Activated CD4-positive, alpha-beta T cell treated with anti-CD3 and anti-CD28 coated beads for 36 hours (primary cell): ENCODE measurements at places on chromosomes 11 and 22. TPM values are rescaled to one million over a fixed set of nuclear protein-coding genes. Genes with fewer than 3 reads are reported as not detected.

DNA sequence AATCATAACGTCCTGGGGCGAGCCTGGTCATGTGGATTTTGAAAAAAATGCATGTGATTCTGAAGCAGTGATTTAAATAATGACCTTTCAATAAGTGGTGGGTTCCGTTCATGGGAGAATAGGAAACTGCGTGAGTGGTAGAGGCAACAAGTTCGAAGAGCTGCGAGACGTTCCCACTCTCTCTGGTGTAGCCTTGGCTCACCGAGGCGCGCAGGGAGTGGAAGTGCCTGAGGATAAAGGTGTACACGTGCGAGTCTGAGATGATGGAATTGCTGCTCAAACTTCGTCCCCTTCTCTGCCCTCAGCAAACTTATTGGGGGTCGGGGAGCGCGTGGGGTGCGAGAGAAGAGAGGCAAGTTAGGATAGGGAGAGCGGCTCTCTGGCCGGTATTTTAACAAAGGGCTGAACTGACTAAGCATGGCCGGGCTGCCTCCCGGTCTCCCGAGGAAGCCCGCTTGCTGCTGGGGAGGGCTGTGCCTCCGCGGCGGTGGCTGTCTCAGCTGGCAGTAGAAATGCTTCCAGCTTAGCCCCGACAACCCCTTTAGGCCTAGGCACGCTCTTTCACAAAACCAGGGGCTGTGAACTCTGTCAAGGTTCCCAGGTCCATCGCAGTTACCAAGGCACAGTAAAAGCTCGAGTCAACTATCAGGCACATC lies 875 bp upstream of the STT3A start:
- DNase-seq: peak; percentile 60
- H3K36me3 ChIP-seq: peaks cover 26% of the 10 kb centered on the region
- H3K4me3 ChIP-seq: peak overlapping the region; percentile 97
- H3K4me1 ChIP-seq: peaks cover 44% of the 10 kb centered on the region
- H3K27ac ChIP-seq: peak overlapping the region; percentile 95

Gene ADAMTS8
- total RNA-seq: not detected

Gene ANO1
- not detected for total RNA-seq

Gene CALCA
- not detected for total RNA-seq

Gene GRIK4
- not detected for total RNA-seq

DNA sequence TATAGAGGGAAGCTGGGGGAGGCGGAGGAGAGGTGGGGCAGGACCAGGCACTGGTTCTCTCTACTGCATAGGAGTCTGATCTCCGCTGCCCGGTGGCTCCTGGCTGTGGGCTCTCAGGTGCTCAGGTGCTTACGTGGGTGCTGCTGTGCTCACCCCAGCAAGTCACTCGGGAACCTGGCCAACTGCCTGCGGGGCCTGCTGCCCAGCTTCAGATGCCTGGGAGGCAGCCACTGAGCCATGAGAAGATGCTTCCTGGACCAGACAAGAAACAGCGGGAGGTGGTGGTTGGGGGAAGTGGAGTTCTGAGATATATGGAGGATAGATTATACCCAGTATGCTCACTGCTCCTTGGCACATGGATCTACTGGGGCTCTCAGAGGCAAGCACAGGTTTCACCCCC lies 1303.4 kb downstream of the TBC1D22A start:
- no peak for DNase-seq
- no peaks in the 10 kb centered on the region for H3K27me3 ChIP-seq
- no peak overlapping the region for H3K4me3 ChIP-seq
- no peak overlapping the region for H3K27ac ChIP-seq

Gene P2RY6
- total RNA-seq: not detected

Gene RIMBP3C
- 0.18 TPM for total RNA-seq

DNA sequence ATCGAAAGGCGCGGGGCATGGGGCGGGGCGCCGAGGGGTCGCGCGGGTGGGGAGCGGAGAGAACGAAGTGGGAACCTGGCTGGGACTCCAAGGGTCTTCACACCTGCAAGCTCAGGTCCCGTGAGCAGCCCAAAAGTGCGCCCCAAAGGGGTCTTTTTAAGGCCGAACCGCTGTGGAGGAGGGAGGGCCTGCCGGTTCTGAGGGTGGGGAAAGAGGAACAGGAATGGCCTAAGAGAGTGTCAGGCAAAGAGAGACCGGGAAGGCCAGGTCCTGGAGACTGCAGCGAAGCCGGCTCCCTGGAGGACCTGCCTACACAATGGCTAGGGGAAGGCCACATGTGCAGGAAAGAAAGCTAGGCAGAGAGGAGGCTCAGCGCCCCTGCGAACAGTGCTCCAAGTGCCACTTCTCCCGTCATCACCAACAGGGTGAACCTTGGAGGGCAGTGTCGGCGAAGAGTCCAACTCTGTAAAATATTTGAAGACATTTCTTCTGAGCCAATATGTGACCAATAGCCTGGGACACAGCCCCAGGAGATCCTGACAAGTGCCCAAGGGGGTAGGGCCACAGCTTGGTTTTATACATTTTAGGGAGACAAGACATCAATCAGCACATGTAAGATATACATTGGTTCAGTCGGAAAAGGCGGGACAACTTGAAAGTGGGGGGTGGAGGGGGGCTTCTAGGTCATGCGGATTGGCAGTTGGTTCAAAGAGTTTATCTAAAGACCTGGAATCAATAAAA lies 710 bp upstream of the DGCR2 start:
- peaks cover 35% of the 10 kb centered on the region for H3K4me1 ChIP-seq
- no peak overlapping the region for H3K27ac ChIP-seq
- H3K27me3 ChIP-seq: no peaks in the 10 kb centered on the region
- no peak for DNase-seq
- peak overlapping the region; percentile 80 for H3K4me3 ChIP-seq

DNA sequence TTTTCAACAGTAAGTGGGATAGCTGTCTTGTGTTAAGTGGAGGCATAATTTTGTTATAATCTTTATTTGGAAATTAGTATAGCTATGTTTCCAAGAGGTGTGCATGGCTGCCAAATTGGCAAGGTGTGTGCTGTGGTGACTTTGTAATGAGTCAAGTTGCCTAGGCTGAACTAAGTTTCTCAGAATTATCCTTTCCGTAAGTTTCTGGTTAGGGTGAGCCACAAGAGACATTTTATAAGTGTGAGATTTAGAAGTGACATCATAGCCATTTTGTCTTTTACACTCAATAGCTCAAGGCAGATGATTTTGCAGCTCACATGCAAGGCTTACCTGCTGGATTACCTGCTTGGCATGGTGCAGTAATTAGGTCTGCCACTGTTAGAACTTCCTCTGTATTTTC lies 90.3 kb downstream of the C11orf87 start:
- H3K27me3 ChIP-seq: no peaks in the 10 kb centered on the region
- no peaks in the 10 kb centered on the region for H3K4me1 ChIP-seq
- H3K4me3 ChIP-seq: no peak overlapping the region
- H3K27ac ChIP-seq: no peak overlapping the region

DNA sequence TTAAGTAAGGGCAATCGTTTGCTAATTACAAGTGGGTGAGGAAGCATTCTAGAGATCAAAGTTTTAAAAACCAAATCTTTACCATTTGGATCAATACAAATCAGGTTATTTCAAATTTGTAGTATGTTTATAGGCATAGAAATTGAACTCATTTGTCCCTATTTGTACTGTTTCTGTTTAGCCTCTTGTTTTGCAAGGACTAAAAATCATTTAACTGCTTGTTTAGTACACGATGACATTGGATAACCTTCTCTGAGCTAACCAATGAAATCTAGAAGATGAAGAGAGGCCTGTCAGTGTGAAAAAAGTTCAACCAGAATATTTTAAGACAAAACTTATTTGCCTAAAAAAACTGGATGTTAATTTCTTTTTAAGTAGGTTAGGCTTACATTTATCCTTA lies 40.0 kb downstream of the ZC3H12C start:
- H3K27ac ChIP-seq: no peak overlapping the region
- no peaks in the 10 kb centered on the region for H3K36me3 ChIP-seq
- no peak overlapping the region for H3K4me3 ChIP-seq
- H3K4me1 ChIP-seq: no peaks in the 10 kb centered on the region
- DNase-seq: no peak
- H3K27me3 ChIP-seq: peaks cover 9% of the 10 kb centered on the region

- H3K36me3 ChIP-seq: no peaks in the 10 kb centered on the region
- DNase-seq: no peak
- H3K27ac ChIP-seq: no peak overlapping the region
- H3K27me3 ChIP-seq: no peaks in the 10 kb centered on the region
Observed at GRCh38 chr11:56331861-56332491, 13.9 kb upstream of the OR8K1 start.

Gene OR8A1
- not detected for total RNA-seq

DNA sequence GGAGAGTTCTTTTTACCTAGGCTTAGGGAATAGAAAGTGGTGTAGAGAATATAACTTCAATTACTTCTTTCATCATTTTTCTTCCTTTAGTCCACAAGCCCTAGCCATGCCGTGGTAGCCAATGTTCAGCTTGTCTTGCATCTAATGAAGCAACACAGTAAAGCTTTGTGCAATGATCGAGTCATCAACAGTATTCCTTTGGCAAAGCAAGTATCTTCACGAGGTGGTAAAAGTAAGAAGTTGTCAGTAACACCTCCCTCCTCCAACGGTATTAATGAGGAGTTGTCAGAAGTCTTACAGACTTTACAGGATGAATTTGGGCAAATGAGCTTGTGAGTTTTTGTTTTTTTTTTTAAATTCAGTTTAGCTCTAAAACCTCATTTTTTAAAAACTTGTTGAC lies 37.4 kb downstream of the CEP57 start:
- H3K4me1 ChIP-seq: peaks cover 15% of the 10 kb centered on the region
- no peak for DNase-seq
- no peak overlapping the region for H3K27ac ChIP-seq
- no peaks in the 10 kb centered on the region for H3K27me3 ChIP-seq

Gene C11orf65
- 3.6 TPM for total RNA-seq

- no peak overlapping the region for H3K27ac ChIP-seq
- DNase-seq: no peak
Observed at GRCh38 chr22:38191055-38191454, 9.4 kb upstream of the PLA2G6 start.

Gene MAPK8IP1
- 0.37 TPM for total RNA-seq

DNA sequence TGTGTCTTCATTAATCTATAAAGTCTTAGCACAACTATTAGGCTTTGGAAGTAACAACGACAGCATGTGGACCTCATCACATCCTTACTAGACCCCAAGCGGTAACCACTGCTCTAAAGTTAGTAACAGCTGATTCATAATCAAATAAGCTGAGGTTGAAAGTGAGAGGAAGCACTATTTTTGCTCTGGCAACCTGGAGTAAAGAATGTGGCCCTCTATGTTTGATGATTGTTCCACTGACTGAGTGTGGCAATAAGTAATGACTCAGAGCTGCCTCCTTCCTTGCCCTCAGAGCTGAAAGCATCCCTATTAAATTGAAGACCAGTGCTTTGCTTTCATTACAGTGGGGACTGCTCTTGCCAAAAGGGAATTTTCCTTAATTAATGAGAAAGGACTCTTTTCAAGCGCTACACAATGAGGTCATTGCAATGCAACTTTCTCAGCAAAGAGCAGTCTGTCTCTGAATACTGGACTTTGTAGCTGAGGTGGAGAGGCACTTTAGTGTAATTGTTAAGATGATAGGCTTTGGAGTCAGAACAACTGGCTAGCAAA lies 906.1 kb upstream of the RAG2 start:
- DNase-seq: no peak
- no peaks in the 10 kb centered on the region for H3K27me3 ChIP-seq
- no peaks in the 10 kb centered on the region for H3K36me3 ChIP-seq
- H3K27ac ChIP-seq: no peak overlapping the region

Gene TBX1
- total RNA-seq: not detected

DNA sequence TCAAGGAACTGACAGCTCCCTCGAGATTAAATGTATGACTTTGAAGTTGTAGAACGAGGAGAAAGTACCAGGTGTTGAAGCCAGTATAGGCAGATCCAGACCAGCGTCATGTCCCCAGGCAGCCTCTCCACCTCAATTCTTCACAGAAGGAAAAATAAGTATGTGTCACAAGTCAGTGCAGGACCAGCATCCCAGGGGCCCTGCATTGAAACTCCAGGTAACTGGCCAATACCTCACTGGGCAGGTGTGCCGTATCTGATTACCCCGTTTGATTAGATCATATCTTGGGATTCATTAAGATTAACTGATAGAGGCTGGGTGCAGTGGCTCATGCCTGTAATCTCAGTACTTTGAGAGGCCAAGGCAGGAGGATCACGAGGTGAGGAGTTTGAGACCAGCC lies 466.7 kb upstream of the B3GAT1 start:
- no peak overlapping the region for H3K4me3 ChIP-seq
- peaks cover 10% of the 10 kb centered on the region for H3K27me3 ChIP-seq
- H3K36me3 ChIP-seq: no peaks in the 10 kb centered on the region
- no peak overlapping the region for H3K27ac ChIP-seq

DNA sequence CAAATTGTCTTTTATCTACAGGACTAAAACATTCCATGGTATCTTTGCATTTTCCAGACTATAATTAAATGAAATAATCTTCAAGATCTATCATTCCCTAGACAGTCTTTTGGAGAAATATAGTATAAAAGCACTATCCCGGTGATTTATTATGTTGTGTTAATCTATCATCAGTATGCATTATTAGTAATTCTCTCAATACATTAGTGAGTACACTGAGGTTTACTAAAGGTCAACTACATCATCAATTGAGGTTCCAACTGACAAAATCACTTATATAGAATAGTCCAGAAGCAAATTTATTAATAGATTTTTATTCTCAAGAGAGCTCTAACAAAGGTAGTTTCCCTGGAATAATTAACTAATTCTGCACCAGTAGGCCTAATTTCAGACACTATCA lies 169.6 kb downstream of the KCNA4 start:
- no peak overlapping the region for H3K27ac ChIP-seq
- no peak for DNase-seq
- no peaks in the 10 kb centered on the region for H3K27me3 ChIP-seq
- no peaks in the 10 kb centered on the region for H3K4me1 ChIP-seq
- no peaks in the 10 kb centered on the region for H3K36me3 ChIP-seq
- no peak overlapping the region for H3K4me3 ChIP-seq

- peak; percentile 74 for DNase-seq
- peak overlapping the region; percentile 67 for H3K4me3 ChIP-seq
- H3K36me3 ChIP-seq: no peaks in the 10 kb centered on the region
- H3K4me1 ChIP-seq: peaks cover 59% of the 10 kb centered on the region
- peak overlapping the region; percentile 85 for H3K27ac ChIP-seq
Observed at GRCh38 chr22:39240831-39241793, 3.7 kb downstream of the PDGFB start.

GRCh38 chr22:39209756-39210155 lies 35.0 kb downstream of the PDGFB start:
- H3K4me3 ChIP-seq: no peak overlapping the region
- H3K27ac ChIP-seq: no peak overlapping the region
- peaks cover 26% of the 10 kb centered on the region for H3K4me1 ChIP-seq
- no peak for DNase-seq
- no peaks in the 10 kb centered on the region for H3K36me3 ChIP-seq
- peaks cover 15% of the 10 kb centered on the region for H3K27me3 ChIP-seq

Gene OR10A2
- not detected for total RNA-seq

GRCh38 chr11:11021563-11021962 lies 163.7 kb upstream of the ZBED5 start:
- DNase-seq: no peak
- H3K4me1 ChIP-seq: no peaks in the 10 kb centered on the region
- H3K36me3 ChIP-seq: no peaks in the 10 kb centered on the region
- H3K4me3 ChIP-seq: no peak overlapping the region
- H3K27ac ChIP-seq: no peak overlapping the region
- H3K27me3 ChIP-seq: no peaks in the 10 kb centered on the region
